ENCODE measurements at places on chromosomes 2 and 18. TPM values are rescaled to one million over a fixed set of nuclear protein-coding genes. Genes with fewer than 3 reads are reported as not detected.

GRCh38 chr2:120474486-120474885 lies 128.6 kb downstream of the INHBB start:
- peaks cover 43% of the 10 kb centered on the region for H3K4me1 ChIP-seq
- H3K27ac ChIP-seq = peak overlapping the region; percentile 73
- no peaks in the 10 kb centered on the region for H3K36me3 ChIP-seq
- H3K27me3 ChIP-seq = no peaks in the 10 kb centered on the region
- H3K4me3 ChIP-seq = no peak overlapping the region

Gene FTCDNL1
- 3.7 TPM for total RNA-seq

Gene CD8B2
- not detected for total RNA-seq

Gene LYPD6
- 0.93 TPM for total RNA-seq

- no peaks in the 10 kb centered on the region for H3K36me3 ChIP-seq
- H3K27ac ChIP-seq = no peak overlapping the region
- H3K4me1 ChIP-seq = peaks cover 14% of the 10 kb centered on the region
- no peak for DNase-seq
- no peaks in the 10 kb centered on the region for H3K27me3 ChIP-seq
Measured at GRCh38 chr2:43318791-43319190, 92.4 kb upstream of the ZFP36L2 start.

- no peak overlapping the region for H3K4me3 ChIP-seq
- no peak overlapping the region for H3K27ac ChIP-seq
- H3K36me3 ChIP-seq = no peaks in the 10 kb centered on the region
- no peak for DNase-seq
- H3K4me1 ChIP-seq = no peaks in the 10 kb centered on the region
Measured at GRCh38 chr2:224263571-224264043, 138.3 kb downstream of the FAM124B start.

DNA sequence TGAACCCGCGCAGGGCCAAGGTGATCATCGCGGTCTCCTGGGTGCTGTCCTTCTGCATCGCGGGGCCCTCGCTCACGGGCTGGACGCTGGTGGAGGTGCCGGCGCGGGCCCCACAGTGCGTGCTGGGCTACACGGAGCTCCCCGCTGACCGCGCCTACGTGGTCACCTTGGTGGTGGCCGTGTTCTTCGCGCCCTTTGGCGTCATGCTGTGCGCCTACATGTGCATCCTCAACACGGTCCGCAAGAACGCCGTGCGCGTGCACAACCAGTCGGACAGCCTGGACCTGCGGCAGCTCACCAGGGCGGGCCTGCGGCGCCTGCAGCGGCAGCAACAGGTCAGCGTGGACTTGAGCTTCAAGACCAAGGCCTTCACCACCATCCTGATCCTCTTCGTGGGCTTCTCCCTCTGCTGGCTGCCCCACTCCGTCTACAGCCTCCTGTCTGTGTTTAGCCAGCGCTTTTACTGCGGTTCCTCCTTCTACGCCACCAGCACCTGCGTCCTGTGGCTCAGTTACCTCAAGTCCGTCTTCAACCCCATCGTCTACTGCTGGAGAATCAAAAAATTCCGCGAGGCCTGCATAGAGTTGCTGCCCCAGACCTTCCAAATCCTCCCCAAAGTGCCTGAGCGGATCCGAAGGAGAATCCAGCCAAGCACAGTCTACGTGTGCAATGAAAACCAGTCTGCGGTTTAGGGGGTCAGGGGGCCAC lies 897 bp downstream of the GPR45 start:
- DNase-seq = no peak
- H3K4me1 ChIP-seq = no peaks in the 10 kb centered on the region
- no peak overlapping the region for H3K4me3 ChIP-seq
- no peaks in the 10 kb centered on the region for H3K36me3 ChIP-seq
